Right cardiac atrium (tissue), 5 donors: ENCODE measurements at places on chromosomes 11 and 22.

- DNase-seq: no peak
Measured at GRCh38 chr11:21640491-21640890, 552.4 kb upstream of the ANO5 start.

GRCh38 chr22:28743852-28744251, 2.0 kb downstream of the HSCB start:
- no peak for DNase-seq

DNA sequence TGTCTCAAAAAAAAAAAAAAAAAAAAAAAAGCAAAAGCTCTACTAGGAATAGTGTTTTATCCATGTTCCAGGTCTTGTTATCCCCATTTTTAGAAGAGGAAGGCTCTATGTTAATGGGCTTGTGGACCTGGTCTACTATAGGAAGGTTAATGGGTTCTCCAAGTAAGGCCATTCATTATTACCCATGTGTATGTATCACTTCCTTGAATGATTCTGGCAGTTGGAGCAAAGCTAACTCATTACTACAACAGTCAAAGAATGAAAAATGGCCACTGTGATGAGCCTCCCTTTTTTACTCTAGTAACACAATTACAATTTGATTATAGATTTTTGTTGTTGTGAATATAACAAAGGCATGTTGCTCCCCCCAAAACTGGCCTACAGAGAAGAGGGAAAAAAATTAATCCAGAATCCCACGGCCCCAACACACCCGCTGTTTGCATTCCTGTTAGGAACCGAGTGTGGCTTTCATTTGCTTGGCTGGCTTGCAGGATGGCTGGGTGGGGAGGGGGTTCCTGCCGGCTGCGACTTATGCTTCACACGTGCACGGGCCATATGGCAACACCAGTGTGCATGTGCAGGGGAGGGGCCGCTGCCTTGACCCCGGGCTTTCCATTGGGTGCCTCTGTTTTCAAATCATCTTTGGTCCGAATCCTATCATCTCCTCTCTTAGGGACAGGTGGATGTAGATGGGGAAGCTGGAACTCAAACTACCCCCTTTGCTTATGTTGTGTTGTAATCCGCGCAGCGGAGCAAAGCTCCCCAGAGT, 148.8 kb downstream of the HIPK3 start:
- no peak for DNase-seq

DNA sequence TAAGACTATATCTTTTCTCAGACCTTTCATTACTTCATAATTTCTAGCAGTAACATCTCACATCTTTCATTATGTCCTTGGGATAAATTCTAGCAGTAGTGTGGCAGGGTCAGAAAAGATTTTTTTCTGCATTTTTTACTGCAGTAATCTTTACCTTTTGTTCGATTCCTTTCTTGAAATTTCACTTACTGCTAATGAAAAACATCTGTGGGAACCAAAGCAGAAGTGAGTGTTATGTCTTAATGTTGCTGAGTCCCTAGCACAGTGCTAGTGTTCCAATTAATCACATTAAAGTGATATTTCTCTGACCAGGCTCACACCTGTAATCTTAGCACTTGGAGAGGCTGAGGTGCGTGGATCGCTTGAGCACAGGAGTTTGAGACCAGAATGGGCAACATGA, 123.6 kb downstream of the EHF start:
- DNase-seq: no peak

- DNase-seq: no peak
Measured at GRCh38 chr11:122632181-122632824, 23.2 kb upstream of the UBASH3B start.

DNA sequence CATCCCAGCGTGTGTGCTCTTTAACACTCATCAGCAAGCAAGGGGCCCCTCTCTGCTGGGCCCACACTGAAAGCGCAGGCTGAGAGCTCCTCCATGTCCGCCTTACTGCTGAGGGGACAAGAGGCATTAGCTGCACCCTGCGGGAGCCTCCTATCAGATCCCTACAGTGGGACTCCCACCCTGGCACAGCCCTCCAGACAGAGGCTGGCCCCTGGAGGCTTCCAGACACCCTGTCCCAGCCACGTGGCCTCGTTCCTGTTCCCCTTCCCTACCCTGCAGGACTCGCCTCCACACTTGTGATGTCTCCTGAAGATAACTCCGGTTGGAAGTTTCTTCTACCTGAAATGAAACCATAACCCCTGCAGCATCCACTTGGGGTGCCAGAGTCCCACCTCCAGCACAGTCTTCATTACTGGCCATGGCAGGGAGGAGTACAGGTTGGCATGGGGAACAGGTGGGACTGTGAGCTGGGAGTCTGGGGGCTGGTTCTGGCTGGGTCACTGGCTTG, 5.0 kb upstream of the SH3BP1 start:
- no peak for DNase-seq

DNA sequence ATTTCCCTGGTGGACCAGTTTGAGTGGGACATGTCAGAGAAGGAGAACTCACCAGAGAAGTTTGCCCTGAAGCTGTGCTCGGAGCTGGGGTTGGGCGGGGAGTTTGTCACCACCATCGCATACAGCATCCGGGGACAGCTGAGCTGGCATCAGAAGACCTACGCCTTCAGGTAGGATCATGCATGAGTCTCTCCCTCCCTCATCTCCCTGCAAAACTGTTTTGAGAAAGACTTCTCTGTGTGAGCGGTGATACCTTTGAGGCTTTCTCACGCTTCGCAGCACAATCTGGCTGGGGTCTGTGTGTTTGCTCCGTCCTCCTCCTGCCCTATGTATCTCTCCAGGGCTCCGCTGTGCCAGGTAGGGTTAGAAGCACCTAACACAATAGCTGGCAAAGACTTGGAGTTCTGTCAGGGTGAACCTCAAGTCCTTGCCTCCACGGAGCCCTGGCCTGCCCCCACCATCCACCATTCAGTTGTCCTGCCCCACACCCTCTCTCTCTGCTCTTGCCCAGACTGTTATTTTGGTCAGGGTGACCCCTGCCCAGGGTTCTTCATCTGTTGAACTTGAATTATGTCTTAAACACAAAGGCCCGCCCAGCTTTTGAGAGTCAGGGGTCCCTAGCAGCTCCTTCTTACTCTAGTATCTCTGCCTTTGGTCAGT, 13.4 kb downstream of the DERL3 start:
- DNase-seq: peak; percentile 23

GRCh38 chr11:132888226-132888625, 644.1 kb downstream of the OPCML start:
- DNase-seq: no peak
